ENCODE measurements at places on chromosomes 11 and 22.

DNA sequence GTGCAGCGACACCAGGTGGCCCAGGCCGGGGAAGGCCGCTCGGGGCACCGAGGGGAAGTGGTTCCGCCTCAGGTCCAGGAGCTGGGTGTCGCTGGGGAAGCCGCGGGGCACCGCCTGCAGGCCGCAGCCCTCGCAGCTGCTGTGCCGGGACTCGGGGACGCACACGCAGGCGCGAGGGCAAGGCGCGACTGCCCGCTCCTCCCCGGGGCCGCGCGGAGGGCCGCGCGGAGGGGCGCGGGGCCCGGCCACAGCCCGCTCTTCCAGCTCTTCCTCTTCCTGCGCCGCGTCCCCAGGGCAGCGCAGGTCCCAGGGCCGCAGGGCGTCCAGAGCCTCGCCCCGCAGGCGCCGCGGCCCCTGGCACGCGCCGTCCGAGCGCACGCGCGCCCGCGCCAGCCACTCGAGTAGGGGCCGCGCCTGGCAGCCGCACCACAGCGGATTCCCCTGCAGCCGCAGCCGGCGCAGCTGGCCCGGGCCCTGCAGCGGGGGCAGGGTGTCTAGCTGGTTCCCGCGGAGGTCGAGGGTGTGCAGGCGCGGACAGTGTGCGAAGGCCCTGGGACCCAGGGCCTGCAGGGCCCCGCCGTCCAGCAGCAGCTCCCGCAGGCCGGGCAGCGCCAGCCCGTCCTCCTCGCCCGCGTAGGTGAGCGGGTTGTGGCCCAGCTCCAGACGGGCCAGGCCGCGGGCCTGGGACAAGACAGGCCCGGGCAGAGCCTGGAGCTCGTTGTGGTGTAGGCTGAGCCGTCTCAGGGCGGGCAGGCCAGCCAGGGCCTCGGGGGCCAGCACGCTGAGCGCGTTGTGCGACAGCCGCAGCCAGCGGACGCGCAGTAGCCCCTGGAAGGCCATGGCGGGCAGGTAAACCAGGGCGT, 2.8 kb downstream of the CHADL start:
- peak; percentile 39 for DNase-seq

DNA sequence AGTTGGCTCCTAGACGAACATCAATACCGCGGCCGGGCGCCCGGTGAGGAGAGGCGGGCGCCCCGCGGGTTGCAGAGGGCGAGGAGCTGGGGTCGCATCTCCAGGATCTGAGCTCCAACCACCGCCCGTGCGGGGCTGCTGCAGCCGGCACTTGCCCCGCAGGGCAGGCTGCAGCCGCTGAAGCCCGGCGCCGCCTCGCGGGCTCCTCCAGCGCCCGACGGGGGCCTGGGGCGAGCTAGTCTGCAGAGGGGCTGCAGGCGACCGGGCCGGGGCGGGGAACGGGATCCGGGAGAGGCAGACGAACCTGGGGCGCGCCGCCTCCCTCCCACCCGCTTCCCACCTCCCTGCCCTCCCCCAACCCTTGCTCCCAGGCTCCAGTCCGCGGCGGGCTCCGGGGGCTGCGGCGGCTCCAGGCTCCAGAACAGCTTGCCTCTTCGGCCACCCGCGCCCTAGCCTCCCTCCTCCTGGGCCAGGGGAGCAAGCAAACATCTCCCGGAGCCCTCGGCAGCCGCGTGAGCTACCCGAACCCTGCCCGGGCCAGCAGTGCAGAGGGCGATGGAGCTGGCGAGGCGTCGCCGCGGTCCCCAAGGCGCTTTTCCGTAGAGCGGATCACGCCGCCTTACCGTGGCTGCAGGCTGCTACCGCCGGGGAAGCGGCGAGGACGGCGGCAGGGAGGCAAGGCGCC, 802 bp downstream of the TENM4 start:
- peak; percentile 38 for DNase-seq

DNA sequence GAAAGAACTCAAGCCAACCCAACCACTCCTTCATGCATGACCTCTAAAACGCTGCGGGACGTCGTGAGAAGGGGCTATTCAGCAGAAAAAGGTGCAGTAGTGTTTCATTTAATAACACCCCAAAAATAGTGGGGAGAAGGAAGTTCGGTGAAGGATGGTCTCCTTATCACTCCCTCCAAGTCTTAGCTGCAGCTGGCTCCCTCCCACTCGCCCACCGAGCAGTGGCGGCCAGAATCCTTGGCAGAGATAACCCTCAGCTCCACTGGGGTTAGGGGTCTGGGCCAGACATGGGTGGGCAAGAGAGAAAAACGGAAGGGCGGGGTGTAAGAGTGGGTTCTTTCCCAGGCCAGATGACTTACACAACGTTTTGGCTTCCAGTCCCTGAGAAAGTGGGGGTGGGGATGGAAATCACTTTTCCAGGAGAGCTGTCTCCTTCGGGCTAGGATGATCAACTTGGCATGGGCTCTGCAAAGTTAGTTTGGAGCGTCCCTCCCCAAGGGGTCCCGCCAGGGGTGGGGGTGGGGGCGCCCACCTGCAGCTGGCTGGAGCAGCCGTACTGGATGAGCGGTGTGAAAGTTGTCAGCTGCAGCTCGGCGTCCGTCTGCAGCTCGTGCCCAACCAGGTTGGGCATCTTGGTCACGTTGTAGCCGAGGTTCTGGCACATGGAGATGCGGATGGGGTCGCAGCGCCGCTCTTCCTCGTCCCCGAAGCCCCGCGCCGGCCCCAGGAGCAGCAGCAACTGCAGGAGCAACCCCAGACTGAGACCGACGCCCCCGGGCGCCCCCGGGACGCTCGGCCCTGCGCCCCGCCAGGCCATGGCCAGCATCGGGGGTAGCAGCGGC, 705 bp downstream of the FZD4 start:
- DNase-seq, result peak; percentile 21

- no peak for DNase-seq
Measured at GRCh38 chr22:38645430-38645829, 10.8 kb downstream of the FAM227A start.

DNA sequence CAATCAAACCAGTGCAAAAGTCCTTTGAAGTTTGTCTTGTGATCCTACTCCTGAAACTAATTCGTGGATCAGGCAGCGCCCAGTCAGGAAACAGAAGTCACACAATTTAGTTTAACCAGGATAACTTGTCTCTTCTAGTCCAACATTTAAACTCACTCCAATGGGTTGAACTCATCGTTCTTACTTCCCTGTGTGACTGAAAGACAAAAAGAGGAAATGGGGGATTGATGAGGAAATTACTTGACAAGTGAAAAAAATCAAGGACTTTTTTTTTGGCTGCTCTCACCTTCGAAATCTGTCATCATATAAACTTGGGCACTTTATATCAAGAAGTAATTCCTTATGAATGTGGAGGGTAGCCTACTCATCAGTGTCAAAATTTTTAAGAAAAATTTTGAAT, 78.4 kb downstream of the HSD17B12 start:
- no peak for DNase-seq

DNA sequence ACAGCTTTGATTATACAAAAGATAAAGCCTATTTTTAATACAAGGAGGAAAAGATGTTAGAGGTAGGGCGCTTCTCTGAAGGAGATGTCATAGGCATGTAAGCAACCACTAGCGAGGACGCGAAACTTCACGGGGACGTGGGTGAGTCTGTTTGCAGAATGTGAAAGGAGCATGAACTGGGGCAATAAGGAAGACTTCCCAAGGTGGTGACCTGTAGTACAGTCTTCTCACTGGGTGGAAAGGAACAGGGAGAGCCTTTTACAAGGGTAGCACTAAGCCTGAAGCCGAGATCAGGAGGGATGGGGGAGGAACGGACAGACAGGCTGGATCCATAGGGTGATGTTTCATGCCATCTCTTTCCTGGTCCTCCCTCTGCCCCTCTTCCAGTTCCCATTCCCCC, 10.0 kb upstream of the MICAL2 start:
- DNase-seq, result no peak

DNA sequence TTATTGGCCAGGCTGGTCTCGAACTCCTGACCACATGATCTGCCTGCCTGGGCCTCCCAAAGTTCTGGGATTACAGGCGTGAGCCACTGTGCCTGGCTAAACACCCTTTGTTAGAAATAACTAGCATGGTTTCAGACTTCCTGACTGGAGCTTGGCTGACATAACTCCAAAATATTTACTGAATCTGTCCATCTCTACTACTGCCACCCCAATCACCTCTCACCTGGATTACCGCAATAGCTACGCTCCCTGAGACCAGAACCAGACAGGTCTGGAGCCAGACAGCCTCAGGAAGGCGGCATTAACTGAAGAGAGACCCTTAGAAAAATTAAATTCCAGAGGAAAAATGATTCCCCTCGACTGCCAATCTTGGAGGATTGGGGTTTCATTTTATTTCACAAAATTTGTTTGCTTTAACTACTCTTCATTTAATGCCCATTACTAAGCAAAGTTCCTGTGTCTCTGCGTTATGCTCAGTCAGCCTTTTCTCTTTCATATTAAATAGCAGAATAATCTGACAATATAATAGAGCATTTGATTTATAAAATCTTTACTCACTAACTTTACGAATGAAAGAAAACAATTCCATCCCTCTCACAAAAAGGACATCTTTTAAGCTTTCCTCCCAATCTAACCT, 13.1 kb downstream of the TMEM25 start:
- no peak for DNase-seq

DNA sequence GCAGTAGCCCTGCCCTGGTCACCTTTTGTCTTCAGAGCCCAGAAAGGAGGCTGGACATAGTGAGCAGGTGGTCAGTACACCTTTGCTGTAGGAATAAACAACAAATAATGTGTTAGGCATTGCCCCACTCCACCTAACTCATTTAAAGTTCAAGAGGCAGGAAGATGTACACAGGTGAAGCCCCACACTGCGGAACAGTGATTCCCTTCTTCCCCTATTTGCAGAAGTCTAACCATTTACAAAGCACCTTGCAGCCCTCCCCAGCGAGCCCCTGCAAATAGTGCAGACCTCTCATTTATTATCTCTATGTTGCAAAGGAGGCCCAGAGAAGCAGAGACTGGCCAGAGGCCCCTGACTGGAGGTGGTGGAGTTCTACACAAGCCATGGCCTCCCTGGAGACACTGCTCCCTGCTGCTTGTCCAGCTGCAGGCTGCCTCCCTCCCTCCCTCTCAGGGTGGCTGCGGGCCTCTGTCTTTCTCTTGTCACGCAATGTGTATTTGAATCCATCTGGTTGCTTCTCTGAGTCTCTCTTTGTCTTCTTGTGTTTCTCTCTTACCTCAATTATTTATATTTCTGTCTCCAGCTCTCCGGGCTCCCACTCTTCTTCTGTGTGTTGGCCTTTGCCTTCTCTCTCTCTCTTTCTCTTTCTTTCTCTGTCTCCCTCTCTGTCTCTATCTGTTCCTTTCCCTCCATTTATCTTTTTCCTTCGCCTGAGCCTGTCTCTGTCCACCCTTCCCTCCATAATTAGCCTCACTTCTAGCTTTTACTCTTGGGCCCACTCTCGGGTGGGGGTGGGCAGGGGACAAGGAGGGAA, 59.1 kb upstream of the PRDM11 start:
- peak; percentile 16 for DNase-seq

GRCh38 chr22:17964156-17964555, 60.2 kb downstream of the MICAL3 start:
- peak; percentile 49 for DNase-seq

- DNase-seq, result peak; percentile 14
Measured at GRCh38 chr11:127656116-127656836, 655.7 kb upstream of the KIRREL3 start.

GRCh38 chr11:116109228-116109627, 605.0 kb upstream of the CADM1 start:
- DNase-seq, result peak; percentile 77

DNA sequence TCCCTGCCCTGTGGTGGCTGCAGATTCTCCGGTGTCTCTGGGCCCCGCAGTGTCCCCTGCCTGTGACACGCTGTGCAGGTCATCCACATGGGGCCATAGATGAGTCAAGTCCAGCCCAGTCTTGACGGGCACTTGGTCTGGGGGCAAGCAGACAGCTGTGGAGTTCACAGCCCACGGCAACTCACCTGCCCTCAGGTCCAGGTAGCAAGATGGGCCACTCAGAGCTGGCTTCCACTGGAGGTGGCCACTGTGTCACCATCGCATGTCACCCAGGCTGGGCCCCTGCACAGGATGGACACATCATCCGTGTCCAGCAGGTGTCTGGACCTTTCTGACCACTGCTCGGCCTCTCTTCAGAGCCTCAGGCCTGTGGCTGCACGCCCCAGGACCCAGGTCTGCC, 109.9 kb downstream of the CACNA1I start:
- DNase-seq, result no peak

DNA sequence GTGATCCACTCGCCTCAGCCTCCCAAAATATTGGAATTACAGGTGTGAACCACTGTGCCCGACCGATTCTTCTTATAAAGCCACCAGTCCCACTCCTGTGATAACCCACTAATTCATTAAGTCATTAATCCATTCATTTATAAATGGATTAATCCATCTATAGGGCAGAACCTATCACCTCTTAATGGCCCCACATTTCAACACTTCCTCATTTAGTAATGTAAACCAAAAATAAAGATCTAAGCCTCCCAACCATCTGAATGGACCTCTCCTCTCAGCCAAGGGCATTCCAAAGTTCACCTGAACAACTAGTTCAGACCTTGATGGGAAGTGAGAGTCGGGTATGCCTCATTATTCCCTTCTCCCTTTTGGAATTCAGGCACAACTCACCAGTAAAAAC, 9.9 kb upstream of the MRPL11 start:
- no peak for DNase-seq

- peak; percentile 0 for DNase-seq
Measured at GRCh38 chr11:90908074-90908473, 685.2 kb upstream of the CHORDC1 start.

DNA sequence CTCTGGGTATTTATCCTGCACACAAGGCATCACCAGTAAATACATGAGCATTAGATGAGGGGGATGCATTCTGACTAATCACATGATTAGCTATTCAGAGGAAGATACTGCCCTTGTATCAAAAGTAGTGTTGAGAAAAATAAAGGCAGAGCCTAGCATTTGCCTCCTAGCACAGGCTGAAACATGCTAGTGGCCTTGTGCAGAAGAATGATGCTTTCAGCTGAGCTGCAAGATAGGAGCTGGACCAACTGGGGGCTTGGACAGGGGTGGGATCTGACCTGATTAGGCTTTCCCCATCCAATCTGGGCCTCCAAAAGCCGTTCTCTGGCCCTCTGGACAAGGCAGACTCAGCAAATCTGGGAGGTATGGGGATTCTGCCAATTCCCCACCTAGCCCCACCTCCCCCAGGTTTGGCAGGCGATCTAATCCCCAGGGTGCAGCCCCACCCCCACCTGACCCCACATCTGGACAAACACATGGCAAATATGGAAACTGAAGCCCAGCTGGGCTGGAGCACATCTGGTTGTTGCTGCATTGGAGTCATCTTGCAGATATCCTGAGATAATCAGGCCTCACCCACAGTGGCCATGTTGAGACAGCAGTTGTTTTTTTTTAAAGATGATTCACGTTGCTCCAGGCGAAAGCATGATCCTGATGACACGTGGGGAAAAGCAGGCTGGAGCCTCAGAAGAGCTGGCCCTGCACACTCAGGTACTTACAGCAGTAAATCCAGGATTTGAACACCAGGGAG, 4.4 kb upstream of the MISFA start:
- DNase-seq, result no peak

- DNase-seq, result peak; percentile 29
Measured at GRCh38 chr11:37946155-37946766, 1348.2 kb upstream of the RAG2 start.

DNA sequence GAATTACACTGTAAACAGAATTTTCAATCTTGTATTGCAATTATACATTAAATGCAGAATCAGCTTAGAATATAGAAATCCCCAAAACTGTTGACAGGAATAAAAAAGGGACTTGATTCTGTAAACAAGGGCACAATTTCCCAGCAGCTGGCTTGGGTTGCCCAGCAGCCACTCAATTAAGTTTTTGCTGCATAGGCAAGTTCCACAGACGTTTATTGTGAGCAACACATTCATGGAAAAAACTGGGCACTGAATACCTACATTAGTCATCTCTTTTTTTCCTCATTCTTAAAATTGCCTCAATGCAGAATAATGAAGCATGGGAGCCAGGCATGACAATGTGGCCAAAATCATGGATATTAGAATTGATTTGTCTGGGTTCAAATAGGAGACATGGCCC, 421.8 kb upstream of the ANO5 start:
- no peak for DNase-seq
